GM12878 (cell line): ENCODE measurements at places on chromosomes 7 and 10. TPM values are rescaled to one million over a fixed set of nuclear protein-coding genes. Genes with fewer than 3 reads are reported as not detected.

DNA sequence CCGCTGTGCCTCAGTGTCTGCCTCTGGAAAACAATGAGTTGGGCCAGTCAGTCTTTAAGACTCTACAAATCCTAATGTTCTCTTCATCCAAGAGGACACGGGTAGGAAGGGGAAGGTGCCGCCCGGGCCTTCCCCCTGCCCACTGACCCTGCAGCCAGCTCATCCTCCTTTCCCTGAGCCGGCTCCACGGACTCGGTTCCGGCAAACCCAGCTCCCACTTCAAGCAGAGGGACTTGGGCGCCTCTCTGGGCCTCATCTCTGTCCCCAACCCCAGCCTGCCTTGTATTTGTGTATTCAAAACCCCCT is 95.6 kb downstream of the C10orf105 start:
- DNase-seq, result no peak
- H3K4me3 ChIP-seq, result no peak overlapping the region
- H3K36me3 ChIP-seq, result no peaks in the 10 kb centered on the region
- peaks cover 10% of the 10 kb centered on the region for H3K27me3 ChIP-seq
- H3K27ac ChIP-seq, result no peak overlapping the region

GRCh38 chr10:31896968-31897384 is 31.7 kb downstream of the ARHGAP12 start:
- no peaks in the 10 kb centered on the region for H3K27me3 ChIP-seq
- H3K4me1 ChIP-seq, result no peaks in the 10 kb centered on the region; the same call in 1 of the 2 replicates
- no peak overlapping the region for H3K27ac ChIP-seq
- H3K4me3 ChIP-seq, result no peak overlapping the region

DNA sequence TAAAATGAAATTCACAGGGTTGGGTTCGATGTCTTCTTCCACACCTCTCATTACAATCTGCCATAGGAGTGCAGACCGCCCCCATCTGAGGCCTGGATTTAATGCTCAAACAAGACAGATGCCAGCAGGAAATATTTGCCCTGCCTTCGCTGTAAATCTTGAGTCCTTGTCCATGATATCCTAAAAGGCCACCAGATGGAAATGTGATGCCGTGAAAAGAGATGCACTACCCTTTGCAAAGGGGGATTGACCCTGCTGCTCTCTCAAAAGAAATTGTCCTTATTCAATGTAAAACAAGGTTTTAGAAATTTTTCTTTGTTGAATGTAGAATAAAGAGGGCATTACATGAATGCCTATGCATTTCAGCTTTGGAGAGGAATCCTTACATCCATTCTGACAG is 37.5 kb downstream of the AGAP4 start:
- no peak overlapping the region for H3K4me3 ChIP-seq
- H3K27ac ChIP-seq, result no peak overlapping the region
- no peaks in the 10 kb centered on the region for H3K4me1 ChIP-seq
- no peak for DNase-seq
- H3K36me3 ChIP-seq, result no peaks in the 10 kb centered on the region

DNA sequence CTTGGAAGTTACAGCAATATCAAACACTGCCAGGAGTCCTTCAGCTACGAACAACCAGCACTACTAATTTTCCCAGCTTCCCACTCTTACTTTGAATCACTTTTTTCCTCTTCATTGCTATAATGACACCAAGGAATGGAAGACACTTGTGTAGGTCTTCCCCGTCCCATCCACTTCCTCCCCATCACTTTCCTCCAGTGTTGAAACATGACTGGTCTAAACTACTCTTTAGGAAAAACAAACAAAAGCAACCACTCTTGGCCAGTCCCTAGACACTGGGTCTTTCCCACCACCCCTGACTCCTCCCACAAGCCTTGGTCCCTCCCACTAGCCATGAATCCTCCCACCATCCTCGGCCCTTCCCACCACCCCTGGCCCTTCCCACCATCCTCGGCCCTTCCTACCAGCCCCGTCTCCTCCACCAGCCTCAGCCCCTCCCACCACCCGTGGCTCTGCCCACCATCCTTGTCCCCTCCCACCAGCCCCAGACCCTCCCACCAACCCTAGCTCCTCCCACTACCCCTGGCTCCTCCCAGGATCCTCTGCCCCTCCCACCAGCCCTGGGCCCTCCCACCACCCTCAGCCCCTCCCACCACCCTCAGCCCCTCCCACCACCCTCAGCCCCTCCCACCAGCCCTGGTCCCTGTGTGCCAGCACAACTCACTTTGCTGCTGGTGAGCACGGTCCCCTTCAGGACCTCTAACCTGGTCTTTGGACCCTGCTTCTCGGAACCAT is 68.5 kb downstream of the CXCL12 start:
- H3K4me3 ChIP-seq, result no peak overlapping the region
- no peaks in the 10 kb centered on the region for H3K27me3 ChIP-seq
- no peak overlapping the region for H3K27ac ChIP-seq
- no peaks in the 10 kb centered on the region for H3K36me3 ChIP-seq
- H3K4me1 ChIP-seq, result peaks cover 8% of the 10 kb centered on the region
- DNase-seq, result no peak

DNA sequence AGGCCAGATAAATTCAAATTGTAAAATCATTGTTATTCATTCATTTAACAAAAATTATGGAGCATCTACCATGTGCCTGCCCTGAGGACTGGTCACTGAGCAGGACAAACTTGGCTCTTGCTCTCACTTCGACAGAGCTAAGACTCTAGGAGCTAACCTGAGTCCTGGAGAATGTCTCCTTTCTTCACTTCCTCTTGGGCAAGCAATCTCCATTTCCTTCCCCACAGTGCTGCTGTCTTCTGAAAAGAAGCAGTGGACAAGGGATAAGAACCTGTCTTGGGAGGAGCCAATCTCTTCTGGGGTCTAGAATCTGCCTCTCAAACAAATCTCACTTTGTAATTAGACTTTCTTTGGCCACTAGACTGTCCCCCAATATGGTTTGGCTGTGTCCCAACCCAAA is 76.2 kb upstream of the PLXNA4 start:
- H3K4me1 ChIP-seq, result peaks cover 18% of the 10 kb centered on the region
- H3K4me3 ChIP-seq, result no peak overlapping the region
- H3K27me3 ChIP-seq, result no peaks in the 10 kb centered on the region
- no peak for DNase-seq
- H3K27ac ChIP-seq, result no peak overlapping the region

GRCh38 chr7:32892521-32893206 is 1.1 kb upstream of the KBTBD2 start:
- DNase-seq, result no peak
- no peaks in the 10 kb centered on the region for H3K27me3 ChIP-seq
- peak overlapping the region; percentile 61 for H3K4me3 ChIP-seq
- no peaks in the 10 kb centered on the region for H3K36me3 ChIP-seq
- peak overlapping the region; percentile 99 for H3K27ac ChIP-seq

DNA sequence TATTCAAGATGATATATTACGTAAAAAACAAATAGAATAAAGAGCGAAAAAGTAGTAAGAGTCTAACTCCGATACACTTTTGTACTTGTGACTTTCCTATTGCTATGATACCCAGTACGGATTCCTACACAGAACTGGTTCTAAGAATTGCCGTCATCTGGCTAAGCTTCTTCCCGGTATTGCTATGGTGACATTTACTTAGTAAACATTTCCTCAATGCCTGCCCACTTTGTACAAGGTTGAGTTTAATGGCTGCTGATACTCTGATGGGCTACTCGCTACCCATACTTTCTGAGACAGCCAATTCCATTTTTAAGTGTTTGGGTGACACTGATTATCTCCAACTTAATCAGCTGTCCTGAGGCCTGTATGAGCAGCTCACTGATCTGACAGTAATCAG is 55.6 kb downstream of the OSBPL3 start:
- H3K27me3 ChIP-seq, result no peaks in the 10 kb centered on the region
- no peaks in the 10 kb centered on the region; the same call in 1 of the 2 replicates for H3K36me3 ChIP-seq
- H3K4me1 ChIP-seq, result peaks cover 21% of the 10 kb centered on the region
- H3K4me3 ChIP-seq, result no peak overlapping the region

DNA sequence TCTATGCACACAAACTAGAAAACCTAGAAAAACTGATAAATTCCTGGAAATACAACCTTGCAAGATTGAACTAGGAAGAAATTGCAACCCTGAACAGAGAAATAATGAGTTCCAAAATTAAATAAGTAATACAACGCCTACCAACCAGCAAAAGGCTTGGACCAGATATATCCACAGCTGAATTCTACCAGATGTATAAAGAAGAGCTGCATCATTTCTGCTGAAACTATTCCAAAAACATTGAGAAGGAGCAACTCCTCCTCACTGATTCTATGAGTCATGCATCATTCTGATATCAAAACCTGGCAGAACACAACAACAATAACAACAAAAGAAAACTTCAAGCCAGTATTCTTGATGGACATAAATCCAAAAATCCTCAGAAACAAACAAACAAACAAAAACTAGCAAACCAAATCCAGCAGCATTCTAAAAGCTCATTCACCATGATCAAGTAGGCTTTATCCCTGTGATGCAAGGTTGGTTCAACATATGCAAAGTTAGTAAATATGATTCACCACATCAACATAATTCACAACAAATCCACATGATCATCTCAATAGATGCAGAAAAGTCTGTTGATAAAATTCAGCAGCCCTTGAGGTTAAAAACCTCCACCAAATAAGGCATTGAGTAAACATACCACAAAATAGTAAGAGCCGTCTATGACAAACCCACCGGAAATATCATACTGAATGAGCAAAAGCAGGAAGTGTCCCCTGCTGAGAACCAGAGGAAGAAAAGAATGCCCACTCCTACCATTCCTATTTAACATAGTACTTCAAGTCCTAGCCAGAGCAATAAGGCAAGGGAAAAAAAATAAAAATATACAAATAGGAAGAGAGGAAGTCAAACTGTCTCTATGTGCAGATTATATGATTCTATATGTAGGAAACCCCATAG is 98.2 kb downstream of the PCDH15 start:
- no peak for DNase-seq
- H3K27ac ChIP-seq, result no peak overlapping the region
- H3K36me3 ChIP-seq, result no peaks in the 10 kb centered on the region
- no peaks in the 10 kb centered on the region for H3K27me3 ChIP-seq
- no peaks in the 10 kb centered on the region for H3K4me1 ChIP-seq
- no peak overlapping the region for H3K4me3 ChIP-seq

Gene SPDYE8
- not detected in 2 replicates for total RNA-seq
